ENCODE measurements at places on chromosomes 5 and 9.

DNA sequence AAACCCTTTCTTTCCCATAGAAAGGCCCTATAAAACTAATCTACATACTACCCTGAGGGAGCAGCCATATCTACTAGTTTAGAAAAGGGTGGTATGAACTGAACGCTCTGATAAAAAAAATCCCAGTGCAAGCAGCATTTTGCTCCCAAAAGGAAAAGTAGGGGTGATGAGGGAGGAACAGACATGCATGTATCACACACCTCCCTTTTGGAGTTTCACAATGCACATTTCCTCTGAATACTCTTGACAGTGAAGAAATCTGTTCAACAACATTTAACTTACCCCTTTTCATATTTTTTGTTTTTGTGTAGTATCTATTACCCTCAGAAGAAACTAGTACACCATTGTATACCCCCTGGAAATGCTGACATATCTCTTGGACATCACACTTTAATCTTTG is 411.4 kb downstream of the MAT2B start:
- no peak for DNase-seq

GRCh38 chr5:66882606-66883227 is 286.5 kb downstream of the MAST4 start:
- no peak for DNase-seq

DNA sequence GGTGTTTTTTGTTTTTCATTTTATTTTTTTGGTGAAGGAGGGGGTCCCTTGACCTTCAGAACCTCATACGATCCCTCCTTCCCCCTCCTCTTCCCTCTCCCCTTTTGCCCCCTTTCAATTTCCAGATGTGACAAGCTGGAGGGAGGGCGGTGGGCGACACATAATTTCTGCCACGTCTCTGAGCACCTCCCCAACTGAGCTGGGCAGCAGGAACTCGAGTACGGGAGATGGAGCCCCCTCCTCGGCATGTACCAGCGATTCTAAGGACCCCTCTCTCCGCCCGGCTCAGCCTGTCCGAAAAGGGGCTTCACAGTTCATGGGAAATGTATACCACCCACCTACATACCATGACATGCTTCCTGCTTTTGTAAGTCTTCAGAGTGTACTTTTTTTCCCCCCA is 52.4 kb downstream of the PRRC2B start:
- no peak for DNase-seq

GRCh38 chr9:138076650-138077009 is 199.0 kb downstream of the CACNA1B start:
- no peak for DNase-seq

DNA sequence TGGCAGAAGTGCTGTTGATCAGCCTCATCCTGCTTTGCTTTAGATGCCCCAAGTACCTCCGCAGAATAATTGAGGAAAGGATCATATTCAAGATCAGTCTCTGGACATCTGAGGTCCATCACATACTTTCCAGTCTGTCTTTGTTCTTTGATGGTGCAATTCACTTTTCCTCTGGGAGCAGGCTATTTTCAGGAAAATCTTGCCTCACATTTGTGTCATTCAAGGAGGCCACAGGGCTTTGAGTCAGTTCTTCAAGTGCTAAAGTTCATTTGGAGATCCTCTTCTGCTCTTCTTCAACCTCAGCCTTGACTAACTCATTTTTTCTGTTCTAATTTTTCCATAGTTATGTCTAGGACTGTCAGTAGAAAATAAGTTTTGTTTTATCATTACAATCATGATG is 18.6 kb downstream of the EQTN start:
- no peak for DNase-seq

Measured in activated T-cell treated with anti-CD3 and anti-CD28 coated beads for 48 hours (primary cell).